Stimulated activated CD4-positive, alpha-beta T cell treated with anti-CD3 and anti-CD28 coated beads, Interleukin-15, amount 100 ng/mL, for 1 hour (primary cell): ENCODE measurements at places on chromosomes 3 and 15.

DNA sequence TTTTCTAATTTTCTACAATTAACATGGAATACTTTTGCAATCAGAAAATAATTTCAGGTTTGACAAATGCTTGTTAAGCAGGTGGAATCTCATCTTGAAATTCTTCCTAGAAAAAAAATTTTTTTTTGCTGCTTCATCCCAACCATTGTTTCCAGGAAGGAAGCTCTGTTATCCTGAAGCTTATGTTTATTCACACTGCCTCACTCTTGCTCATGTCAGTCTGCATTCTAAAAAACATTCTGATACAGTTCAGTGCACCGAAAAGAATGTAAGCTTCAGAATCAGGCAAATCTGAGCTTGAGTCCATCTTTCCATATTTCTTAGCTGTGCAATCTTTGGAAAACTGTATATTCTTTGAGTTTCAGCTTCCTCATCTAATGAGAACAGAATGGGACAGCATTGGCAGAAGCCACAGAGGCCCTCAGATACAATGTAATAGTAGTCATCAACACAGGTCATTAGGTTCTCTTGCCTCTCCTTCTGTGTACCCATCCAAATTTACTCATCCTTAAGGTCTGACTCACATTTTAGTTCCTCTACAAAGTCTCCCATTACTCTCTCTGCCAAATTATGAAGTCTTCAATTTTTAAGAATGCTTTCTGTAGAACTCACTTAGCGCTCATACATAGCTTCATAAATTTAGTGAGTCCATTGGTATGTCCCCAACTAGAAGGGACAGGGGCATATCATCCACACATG, 881.8 kb upstream of the NR2F2 start:
- DNase-seq, result no peak

GRCh38 chr15:77863491-77864105, 213.9 kb downstream of the TBC1D2B start:
- no peak for DNase-seq

GRCh38 chr3:173513123-173513522, 115.6 kb downstream of the NLGN1 start:
- no peak for DNase-seq

GRCh38 chr3:183377307-183377959, 51.0 kb downstream of the MCF2L2 start:
- DNase-seq, result no peak

DNA sequence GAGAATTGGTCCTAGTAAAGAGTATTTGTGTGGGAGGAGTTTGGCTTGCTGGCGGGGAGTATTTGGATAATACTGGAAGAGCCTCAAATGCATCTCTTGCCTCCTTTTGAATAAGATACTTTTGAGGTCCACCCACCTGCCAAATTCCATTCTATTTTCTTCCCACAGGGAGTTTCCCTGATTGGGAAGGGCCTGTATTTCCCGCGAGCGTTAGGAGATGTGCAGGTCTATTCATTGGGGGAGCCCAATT, 406 bp upstream of the RASA2 start:
- no peak for DNase-seq

DNA sequence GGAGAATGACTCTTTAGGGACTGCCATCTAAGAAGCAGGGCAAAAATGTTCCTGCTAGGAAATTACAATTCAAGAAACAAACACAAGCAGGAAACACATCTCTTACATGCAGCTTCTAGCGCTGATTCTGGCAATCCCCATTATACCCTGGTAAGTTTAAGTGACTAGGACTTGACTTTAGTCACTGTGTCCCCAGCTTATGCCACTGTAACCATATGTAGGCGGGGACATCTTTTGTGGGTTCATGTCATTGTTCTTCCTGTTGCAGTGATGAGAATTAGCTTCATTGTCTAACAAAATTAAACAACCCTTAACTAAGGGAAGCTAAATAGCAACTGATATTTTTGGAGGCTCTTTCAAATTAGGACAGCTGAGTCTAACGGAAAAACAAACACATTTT, 17.9 kb upstream of the FAM81A start:
- DNase-seq, result no peak

GRCh38 chr3:112734171-112734570, 93.2 kb upstream of the CCDC80 start:
- DNase-seq, result no peak

- no peak for DNase-seq
These were observed 60.2 kb downstream of the PLXNA1 start for GRCh38 chr3:127043041-127043641.

DNA sequence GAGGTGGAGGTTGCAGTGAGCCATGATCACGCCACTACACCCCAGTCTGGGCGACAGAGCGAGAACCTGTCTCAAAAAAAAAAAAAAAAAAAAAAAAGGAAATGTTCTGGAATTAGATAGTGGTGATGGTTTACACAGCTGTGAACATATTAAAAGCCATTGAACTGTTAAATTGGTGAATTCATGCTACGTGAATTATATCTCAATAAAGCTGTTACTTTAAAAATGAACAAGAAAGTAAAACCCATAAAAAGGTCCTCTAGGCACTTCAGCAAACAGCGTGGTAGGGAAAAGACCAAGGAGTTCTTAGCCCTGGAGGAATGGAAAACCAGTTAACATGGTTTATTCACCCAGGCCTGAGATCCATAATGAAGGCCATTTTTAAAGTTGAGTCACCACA, 180.1 kb downstream of the ATG7 start:
- DNase-seq, result no peak

GRCh38 chr3:154029926-154030325, 91.3 kb upstream of the ARHGEF26 start:
- no peak for DNase-seq

DNA sequence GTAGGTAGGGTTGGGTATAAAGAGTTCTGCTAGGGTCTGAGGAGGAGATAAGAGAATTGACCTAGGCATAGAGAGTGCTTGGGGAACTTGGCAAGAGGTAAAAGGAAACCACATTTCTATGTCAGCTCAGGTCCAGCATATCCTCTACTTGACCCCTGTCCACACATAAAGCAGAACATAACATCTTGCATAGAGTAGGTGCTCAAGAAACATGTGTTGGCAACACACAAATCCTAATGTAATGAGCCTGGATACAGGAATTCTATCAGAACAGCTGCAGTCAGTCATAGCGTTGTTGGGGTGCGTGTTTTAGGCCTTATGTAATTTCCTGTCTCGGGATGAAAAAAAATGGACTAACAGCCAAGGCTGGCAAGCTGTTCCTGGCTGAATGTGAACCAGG, 35.0 kb upstream of the PLCL2 start:
- no peak for DNase-seq

GRCh38 chr15:65305150-65305758, 777 bp downstream of the RNU5B-1 start:
- no peak for DNase-seq

GRCh38 chr3:97991293-97991682, 19.1 kb upstream of the RIOX2 start:
- DNase-seq, result no peak

DNA sequence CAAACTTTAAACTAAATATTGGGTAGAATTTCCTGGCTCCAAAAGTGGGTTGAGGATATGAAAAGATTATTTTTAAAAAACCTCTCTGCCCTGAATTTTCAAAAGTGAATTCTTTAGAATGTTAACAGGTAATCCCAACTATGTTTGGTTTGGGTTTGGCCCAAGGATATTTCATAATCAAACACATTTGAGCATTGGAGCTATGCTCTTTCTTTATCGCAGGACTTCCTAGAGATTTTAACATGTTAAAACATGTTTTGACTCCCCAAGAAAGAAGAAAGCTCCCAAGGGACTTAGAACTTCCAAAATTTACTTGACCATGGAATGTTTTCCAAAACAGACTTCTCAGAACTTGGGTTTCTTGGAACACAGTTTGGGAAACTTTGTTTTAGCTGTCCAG, 75.6 kb upstream of the SYNPR start:
- DNase-seq, result no peak

DNA sequence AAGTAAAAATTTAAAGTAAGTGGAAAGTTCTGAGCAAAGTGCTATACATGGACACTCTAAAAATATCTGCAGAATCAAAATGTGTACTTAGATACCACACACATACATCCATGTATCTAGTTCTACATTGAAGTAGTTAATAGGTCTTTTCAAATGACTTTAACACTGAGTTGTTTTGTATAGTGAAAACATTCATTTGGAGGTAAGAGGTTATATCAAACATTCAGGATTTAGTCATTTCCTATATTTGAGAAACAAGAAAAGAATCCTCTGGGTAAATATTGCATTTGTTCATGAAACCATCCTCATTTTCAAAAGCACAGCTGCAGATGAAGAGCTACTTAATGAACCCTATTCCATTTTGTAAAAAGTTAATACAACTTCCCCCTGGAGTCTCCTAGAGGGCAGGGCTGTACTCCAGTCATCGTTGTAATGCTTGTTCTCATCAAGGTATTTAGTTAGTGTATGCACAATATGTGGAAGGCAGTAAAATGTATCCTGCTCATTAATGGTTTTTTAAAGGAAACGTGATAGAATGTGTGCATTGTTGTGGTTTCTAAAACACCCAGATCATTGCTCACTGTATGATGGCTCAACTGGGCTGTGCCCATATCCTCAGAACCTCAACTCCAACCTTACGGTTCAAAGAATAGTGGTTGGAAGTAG, 26.2 kb downstream of the ARPP21 start:
- no peak for DNase-seq
